ENCODE measurements at places on chromosomes 6 and 20. TPM values are rescaled to one million over a fixed set of nuclear protein-coding genes. Genes with fewer than 3 reads are reported as not detected.

- DNase-seq = no peak
These were observed 121.2 kb downstream of the SGK1 start for GRCh38 chr6:134196568-134197193.

DNA sequence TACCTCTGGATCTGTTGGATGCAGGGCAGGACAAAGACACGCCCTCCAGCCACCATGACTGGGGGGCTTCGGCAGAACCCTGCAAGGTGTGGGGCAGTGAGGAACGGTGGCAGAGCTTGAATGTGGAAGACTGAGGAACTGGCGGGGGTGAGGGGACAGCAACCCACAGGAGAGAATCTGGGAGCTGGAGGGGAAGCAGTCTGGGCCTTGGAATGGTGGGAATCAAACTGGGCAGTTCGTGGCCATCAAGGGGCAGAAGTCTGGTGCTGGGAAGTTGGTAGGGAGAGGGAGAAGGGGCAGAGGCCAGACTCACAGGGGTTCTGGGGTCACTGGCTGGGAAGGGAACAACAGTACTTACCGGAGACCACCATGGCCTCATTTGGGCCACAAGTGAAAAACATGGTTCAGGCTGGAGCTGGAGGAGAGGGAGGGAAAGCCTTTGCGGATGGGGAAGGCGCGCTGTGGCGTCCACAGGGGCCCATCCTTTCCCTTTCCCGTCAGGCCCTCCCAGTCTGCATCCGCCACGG lies 635 bp downstream of the FLOT1 start:
- no peak for DNase-seq

BMP7 gene
- total RNA-seq = 22.2 TPM

CST5 gene
- not detected for total RNA-seq

DNA sequence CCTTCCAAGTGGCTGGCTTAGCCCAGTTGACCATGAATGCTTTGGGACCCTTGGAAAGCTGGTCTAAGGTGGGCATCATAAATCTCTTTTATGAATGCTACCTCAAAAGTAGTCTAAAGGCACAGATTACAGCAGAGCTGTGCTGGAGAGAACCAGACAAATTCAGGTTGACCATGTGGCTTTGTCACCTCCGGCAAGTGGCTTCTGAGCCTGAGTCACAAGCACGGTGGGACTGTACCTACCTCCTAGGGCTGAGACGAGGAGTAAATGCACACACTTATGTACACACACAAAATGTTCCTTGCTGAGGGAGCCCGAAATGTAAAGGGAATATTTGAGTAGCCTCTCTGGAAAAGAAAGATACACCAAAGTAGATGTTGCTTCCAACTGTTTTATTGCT lies 155.9 kb downstream of the NFATC2 start:
- DNase-seq = no peak

UBE2V1 gene
- total RNA-seq = 138 TPM

GRCh38 chr6:14728396-14729024 lies 517.4 kb upstream of the JARID2 start:
- DNase-seq = no peak
